CD4-positive, alpha-beta T cell treated with Interleukin-1 beta for 1 hour (primary cell): ENCODE measurements at places on chromosomes 16 and 17.

DNA sequence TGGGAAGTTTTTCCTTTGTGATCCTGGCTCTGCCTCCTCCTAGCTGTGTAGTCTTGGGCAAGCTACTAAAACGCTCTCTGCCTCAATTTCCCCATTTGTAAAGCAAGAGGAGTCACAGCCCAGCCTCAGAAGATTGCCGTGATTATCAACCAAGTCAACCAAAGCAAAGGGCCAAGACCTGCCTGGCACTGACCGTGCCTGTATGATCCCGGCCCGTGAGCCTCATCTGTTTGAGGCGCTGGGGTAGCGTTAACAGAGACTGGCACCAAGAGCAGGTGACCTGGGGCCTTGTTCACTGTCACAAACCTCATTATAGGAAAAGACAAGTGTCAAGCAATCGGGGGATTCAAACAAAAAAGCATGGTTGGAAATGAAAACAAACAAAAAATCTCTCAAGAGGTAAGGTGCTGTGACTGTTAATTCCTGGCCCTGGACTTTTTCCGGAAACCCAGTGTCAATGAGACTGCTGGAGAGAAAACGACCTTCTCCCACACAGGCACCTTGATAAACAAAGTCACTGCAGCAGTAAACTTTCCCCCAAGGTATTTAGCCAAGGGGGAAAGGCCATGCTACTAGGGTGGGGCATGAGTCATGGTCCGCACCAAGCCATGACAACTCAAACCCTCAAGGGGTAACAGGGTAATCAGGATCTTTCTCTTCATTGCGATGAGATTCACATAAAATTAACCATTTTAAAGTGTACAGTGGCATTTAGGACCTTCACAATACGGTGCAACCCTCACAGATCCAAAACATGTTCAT is 5.4 kb downstream of the MEAK7 start:
- DNase-seq: no peak

- no peak for DNase-seq
These were observed 4.1 kb upstream of the TMEM11 start for GRCh38 chr17:21218101-21218500.

- no peak for DNase-seq
These were observed 72.5 kb upstream of the IRX3 start for GRCh38 chr16:54359081-54359480.

GRCh38 chr16:83453977-83454376 is 353.8 kb upstream of the HSBP1 start:
- no peak for DNase-seq

DNA sequence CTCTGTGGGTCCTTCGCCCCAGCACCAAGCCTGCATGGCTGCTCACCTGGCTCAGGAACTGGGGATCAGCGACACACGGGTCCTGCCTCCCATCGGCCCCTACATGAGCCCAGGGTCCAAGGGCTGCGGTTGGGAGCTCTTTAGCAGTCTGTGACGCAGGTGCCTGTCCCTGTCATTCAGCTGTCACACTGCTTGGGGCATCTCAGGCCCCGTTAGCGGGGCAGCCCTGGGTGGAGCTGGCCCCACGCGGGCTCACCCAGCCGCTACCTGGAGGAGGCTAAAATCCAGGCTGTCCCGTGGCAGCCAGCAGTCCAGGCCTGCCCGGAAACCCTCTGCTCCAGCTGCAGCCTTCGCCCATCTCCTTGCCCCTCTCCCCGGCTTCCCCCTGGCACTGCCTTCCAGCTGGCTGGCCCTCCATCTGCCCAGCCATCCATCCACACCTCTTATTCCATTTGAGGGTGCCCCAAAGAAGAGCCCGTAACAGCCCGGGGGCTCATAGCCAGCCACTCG is 3.3 kb downstream of the GCGR start:
- no peak for DNase-seq

DNA sequence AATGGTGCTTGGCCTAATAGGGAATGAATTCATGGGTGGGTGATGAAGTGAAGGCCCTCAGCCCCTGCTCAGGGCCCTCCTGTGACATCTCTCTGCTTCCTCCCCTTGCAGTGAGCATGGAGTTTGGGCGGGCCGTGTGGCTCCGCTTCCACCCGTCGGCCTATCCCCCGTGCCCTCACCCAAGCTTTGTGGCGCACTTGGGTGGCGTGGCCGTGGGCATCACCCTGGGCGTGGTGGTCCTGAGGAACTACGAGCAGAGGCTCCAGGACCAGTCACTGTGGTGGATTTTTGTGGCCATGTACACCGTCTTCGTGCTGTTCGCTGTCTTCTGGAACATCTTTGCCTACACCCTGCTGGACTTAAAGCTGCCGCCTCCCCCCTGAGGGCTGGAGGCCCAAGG is 21.1 kb downstream of the C17orf75 start:
- no peak for DNase-seq

- DNase-seq: peak; percentile 67
These were observed 95.7 kb downstream of the ABCC6 start for GRCh38 chr16:16127469-16128116.

DNA sequence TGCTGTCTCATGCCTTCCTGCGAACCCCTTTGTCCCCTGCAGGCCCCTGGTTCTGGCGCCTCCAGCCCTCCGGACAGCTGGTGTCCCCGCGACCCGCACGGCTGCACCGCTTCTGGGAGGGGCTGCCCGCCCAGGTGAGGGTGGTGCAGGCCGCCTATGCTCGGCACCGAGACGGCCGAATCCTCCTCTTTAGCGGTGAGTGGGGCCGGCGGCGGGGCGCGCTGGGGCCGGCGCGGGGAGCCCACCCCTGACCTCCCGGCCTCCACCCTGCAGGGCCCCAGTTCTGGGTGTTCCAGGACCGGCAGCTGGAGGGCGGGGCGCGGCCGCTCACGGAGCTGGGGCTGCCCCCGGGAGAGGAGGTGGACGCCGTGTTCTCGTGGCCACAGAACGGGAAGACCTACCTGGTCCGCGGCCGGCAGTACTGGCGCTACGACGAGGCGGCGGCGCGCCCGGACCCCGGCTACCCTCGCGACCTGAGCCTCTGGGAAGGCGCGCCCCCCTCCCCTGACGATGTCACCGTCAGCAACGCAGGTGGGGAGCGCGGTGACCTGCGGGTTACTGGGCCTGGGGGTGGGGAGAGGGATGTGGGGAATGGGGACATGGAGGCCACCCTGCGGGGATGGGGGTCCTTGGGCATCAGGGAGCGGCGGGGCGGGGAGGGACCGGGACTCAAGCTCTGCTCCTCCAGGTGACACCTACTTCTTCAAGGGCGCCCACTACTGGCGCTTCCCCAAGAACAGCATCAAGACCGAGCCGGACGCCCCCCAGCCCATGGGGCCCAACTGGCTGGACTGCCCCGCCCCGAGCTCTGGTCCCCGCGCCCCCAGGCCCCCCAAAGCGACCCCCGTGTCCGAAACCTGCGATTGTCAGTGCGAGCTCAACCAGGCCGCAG is 7.1 kb upstream of the IL32 start:
- peak; percentile 51 for DNase-seq

GRCh38 chr17:82281502-82282238 is 8.2 kb upstream of the CSNK1D start:
- DNase-seq: no peak

DNA sequence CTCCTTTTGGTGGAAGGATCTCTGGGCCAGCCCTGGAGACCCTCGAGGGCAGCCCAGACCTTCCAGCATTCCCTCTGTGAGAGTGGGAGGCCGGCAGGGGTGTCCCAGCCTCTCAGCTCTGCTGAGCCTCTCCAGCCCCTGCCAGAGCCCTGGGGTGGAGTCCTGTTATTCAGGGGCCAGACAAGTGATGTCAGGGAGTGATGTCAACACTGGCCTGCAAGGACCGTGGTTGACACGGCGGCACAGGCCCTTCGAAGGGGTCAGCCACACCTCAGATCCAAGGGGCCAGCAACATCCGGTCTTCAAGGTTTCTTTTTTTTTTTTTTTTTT is 231.2 kb downstream of the KATNIP start:
- no peak for DNase-seq

DNA sequence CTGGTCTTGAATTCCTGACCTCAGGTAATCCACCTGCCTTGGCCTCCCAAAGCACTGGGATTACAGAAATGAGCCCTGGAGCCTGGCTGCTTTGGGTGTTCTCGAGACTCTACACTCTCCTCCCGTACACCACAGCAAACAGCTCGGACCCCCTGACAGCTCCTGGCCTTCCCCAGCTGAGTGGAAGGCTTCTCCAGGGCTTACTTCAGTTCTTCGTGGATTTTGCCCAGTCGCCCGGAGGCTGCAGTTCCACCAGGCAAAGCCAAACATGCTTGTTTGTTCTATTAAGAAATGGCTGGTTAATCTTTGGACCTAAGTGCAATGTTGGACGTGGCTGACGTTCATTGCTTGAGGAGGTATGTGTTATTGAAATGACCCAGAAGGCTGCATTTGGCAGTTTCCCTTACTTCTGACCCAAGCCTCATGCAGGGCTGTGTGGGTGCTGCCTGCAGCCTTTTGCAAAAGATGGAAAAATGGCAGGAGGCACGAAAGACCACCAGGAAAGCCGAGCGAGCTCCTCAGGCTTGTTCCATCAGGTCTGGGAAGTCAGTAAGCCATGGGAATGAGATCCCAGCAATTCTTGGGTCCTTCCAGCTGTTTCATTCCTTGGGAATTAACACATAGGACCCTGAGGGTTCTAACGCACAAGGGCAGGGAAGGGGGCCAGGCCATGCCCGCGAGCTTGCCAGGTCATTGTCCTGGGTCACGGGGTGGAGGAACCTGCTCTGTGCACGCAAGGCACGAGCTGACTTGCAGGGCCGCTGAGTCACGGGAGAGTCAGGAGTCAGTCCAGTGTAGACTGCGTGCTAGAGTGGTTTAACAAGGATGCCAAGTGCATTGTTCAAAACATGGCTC is 23.9 kb upstream of the KLHDC4 start:
- no peak for DNase-seq

GRCh38 chr17:63516910-63517824 is 6.0 kb upstream of the KCNH6 start:
- no peak for DNase-seq

DNA sequence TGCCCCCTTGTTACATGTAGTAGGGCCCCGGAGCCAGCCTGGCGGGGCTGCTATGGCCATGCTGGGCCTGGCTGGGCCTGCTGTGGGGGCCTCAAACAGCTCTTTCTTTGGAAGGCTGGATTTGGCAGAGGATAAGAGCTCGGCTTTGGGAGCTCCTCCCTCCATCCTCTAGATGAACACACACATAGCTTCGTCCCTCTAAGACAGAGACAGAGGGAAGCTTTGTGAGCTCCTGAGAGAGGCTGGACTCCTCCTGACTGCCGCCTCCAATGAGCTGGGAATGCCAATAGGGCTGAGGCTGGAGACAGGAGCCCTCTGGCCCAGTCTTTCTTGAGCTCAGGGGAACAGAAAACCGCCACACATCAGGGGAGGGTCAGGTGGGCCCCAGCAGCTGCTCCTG is 37.3 kb upstream of the CDC42EP4 start:
- DNase-seq: no peak

- DNase-seq: no peak
These were observed 350.9 kb downstream of the FOXL1 start for GRCh38 chr16:86929057-86929871.

DNA sequence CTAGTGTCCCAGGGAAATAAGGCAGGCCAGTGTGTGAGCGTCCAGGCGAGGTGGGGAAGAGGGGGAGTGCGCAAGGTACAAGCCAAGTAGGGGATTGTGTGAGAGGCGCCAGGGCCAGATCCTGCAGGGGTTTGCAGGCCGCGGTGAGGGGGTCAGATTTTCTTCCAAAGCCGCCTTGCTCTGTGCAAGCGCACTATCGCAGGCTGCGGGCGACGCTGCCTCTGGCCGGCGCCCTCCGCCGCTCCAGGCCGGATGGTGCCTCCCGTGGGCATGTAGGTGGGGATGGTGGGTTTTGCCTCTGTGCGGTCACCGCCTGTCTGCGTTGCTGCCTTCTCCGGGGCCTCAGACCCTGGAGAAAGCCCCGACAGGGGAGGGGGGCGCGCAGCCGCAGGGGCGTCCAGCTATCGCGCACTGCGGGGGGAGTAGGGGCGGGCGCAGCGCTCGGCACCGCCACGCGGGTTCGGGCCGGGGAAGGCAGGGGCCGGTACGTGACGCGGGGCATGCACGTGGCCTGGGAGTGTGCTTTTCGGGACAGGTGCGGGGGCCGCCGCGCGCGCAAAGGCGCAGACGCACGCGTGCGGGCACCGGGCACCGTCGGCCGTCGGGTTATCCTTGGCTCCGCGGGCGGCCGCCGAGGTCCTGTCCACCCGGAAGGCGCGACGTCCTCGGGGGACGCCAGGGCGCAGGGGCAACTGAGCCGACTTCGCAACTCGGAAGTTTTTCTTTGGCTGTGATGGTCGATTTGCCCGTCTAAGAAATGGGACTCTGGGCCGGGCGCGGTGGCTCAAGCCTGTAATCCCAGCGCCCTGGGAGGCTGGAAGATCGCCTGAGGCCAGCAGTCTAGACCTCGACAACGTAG is 1.1 kb upstream of the HAPSTR1 start:
- peak; percentile 44 for DNase-seq

GRCh38 chr17:68733241-68734176 is 132.3 kb upstream of the FAM20A start:
- DNase-seq: no peak

DNA sequence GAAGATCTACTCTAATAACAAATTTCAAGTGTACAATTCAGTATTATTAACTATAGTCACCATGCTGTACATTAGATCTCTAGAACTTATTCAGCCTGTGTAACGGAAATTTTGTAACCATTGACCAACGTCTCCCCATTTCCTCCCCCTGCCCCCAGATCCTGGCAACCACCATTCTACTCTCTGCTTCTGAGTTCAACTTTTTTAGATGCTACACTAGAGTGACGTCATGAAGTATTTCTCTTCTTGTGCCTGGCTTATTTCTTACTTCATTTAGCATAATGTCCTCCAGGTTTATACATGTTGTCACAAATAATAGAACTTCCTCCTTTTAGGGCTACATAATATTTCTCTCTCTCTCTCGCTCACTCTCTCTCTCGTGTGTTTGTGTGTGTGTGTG is 157.5 kb downstream of the ANKFN1 start:
- no peak for DNase-seq

DNA sequence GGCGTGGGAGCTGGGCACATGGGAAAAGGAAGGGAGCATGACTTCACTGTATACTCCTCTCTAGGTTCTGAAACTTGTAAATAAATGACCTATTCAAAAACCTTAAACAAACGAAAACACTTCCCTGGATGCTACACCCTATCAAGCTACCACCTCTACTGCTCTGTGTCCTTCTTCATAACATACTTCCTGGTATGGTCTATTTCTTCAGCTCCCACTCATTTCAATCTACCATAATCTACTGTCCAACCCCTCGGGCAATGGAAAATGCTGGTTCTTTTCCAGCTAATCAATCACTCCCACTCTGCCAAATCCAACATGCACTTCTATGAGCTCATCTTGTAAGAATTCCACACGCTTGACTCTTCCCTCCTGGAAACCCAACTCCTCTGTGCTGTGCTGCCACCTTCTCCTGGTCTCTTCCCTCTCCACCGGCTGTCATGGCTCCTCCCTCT is 42.4 kb downstream of the AMFR start:
- no peak for DNase-seq

- no peak for DNase-seq
These were observed 18.4 kb downstream of the MIEF2 start for GRCh38 chr17:18278867-18279266.
